ENCODE measurements at places on chromosomes 12 and 14.

DNA sequence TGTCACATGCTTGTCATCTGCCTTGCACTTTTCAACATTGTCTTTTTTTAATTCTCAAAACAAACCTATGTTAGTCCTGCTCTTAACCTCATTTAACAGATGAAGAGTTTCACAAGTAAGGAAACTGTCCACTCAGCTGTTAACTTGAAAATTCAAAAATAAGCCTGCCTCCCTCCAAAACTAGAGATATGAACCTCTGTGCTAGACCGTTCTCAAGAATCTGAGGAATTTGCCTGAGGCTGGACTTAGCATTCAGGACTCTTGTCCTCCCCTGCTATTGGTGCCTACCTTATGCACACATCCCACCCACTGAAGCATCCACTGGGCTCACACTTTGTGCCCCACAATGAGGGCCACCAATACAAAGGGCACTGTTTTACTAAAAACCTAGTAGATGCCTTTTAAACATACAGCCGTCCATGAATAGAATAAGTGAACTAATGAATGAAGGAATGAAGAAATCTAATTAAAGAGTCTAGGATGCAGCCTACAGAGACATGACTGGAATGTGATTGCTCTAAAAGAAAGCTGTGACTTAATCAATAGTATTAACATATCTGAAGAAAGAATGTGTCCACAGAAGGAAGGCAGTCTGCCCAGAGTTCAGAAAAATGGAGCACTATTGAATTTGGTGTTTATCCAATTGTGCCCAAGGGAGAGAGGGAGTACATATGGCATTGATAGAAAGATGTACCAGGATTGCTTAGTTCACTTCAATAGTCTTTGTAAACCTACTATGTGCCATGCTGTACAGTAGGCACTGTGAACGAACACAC, 238.5 kb downstream of the SPTSSA start:
- DNase-seq = no peak

- DNase-seq = no peak
Observed at GRCh38 chr12:79033788-79034187, 169.2 kb downstream of the SYT1 start.

- peak; percentile 2 for DNase-seq
Observed at GRCh38 chr12:105616971-105617540, 286.6 kb downstream of the C12orf75 start.

GRCh38 chr14:71942904-71943694, 10.9 kb downstream of the RGS6 start:
- DNase-seq = no peak

- DNase-seq = no peak
Observed at GRCh38 chr14:60652674-60653651, 3.7 kb upstream of the SIX1 start.

DNA sequence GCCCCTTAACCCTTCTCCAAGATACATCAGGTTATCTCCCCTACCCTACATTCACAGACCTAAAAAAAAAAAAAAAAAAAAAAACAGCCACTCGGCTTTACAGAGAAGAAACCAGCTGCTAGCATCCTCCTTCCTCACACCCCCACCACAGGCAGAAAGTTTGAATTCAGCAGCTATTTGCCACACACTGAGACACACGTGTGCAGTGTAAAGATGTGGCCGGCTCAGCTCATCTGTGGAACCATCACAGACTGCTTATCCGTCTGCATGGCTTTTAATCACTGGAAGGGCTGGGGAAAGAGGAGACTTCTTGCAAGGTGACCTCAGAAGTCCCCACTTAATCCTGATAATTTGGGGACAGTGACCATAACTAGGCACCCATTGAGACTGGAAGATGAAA, 50.0 kb downstream of the VWF start:
- DNase-seq = no peak

- no peak for DNase-seq
Observed at GRCh38 chr12:89400415-89400814, 48.1 kb upstream of the DUSP6 start.

DNA sequence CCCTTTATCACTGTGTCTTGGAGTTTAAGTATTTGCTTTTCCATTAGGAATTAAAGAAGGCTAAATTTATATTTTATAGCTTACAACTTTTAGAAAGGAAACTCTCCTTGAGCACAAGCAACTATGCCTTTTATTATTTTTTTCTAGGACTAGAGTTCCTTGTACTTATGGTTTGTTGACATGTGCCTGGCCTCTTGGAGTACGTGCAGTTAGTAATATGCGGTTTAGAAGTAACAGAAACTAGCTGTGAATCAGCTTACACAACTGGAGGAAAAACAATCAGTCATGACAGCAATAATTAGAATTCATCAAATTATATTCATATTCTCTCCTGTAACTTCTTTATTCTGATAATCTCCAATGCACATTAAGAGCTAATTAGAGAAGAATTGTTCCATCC, 428.7 kb downstream of the AEBP2 start:
- DNase-seq = no peak

DNA sequence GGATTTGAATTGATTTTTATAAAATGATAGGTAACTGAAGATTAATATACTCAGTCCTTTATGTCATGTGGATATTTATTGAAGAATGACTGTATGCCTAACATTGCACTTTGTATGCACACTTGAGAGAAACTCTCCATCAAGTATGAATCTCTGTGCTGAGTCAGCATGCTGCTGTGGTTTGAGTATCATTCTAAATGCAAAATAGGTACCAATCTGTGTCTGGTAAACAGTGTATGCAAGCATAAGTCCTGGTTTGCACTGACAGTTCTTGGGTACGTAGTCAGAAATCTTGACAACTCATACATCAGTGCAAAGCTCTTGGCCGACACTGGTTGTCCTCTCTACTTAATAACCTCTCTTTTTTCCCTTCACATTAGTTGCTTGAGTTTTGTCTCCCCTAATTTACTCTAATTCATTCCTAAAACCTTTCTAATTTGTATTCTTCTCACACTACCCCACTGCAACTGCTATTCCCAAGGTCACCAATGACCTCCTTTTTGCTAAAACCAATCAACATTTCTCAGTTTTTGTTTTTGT, 21.8 kb downstream of the MGAT4C start:
- no peak for DNase-seq

DNA sequence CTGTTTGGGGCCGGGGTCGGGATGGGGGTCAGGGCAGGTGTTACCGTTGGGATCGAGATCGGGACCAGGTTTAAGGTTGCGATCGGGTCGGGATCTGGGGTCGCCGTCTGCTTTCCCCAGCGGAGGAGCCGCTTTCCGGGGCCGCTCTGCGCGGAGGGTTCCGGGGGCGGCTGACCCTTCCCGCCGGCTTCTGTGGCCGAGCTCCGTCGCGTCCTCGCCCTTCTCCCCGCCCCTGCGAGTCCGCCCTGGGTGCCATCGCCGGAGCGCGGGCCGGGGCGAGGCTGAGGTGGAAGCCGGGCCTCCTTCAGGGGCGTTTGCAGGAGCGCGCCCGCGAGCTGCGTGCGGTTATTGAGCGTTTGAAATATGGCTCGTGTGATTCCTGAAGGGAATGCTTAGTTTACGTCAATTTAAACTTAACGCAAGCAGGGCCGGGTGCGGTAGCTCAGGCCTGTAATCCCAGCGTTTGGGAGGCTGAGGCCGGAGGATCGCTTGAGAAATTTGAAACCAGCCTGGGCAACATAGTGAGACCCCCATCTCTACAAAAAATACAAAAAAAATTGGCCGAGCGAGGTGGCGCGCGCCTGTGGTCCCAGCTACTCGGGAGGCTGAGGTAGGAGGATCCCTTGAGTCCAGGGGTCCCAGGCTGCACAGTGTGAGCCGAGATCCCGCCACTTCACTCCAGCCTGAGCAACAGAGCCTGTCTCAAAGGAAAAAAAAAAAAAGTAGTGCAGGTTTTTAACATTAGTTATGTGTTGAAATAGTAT, 620 bp downstream of the PGAM5 start:
- peak; percentile 37 for DNase-seq

DNA sequence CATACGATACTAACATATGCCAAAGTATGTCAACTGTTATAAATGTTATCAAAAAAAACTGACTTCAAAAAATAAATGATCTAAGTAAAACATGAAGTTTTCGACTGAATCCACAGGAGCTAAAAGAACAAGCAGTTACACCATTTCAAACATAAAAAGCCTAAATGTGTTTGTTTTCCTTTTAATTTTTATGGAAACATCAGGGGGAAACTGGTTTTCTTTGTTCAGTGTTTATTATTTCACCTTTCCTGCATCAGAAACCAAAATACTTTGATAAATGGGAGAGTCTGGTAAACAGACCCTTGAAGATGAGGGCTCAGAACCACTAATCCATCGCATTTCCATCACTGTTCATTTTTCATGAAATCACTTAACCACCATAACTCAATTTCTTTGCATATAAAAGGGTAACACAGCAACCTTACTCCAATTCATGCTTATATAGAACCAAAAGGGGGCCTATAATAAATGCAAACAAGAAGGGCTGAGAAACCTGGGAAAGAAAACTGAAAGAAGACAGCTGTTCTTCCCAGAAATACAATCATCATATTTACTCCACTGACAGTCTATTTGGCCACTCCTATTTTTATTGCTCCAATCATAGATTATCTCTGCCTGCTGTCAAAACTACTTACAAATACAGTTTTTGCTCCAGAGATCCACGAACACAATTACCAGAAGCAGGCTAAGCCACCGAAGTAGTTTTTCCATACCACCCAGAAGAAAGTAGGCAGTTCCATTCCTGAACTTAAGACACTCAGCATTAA, 17.0 kb downstream of the FGD6 start:
- no peak for DNase-seq

GRCh38 chr12:10293151-10293550, 14.5 kb upstream of the KLRD1 start:
- no peak for DNase-seq

DNA sequence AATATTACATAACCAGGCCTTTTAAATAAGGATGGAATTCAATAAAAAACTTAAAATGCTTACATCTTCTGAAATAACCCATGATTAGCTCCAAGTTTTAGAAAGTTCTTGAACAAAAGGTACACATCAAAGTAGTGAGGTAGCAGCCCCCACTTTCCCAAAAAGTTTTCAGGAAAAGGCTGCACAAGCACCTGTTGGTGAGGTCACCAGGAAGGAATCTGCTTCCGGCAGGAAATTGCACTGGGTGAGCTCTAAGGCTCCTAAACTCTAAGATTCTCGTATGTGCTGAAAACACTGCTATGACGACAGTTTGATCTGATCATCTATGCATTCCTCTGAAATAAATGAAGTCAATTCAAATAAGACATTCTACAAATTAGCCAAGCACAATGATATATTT, 34.3 kb upstream of the TTC7B start:
- DNase-seq = peak; percentile 71

- DNase-seq = no peak
Observed at GRCh38 chr12:77072833-77073495, 7.6 kb upstream of the E2F7 start.

GRCh38 chr14:95536671-95537070, 1.8 kb downstream of the GLRX5 start:
- DNase-seq = no peak

DNA sequence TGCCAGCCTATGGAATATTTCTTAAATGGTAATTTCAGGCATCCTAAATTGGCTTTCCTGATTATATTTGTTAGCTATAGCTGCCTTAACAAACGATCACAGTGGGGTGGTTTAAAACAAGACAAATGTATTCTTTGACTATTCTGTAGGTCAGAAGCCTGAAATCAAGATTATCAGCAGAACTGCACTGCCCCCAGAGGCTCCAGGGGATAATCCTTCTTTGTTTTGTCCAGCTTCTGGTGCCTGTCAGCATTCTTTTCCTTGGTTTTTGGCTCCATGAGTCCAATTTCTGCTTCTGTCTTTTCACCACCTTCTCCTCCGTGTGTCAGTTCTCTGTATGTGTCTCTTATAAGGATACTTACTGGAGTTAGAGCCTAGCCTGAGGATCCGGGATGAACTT, 1282.2 kb upstream of the USP15 start:
- DNase-seq = peak; percentile 22

DNA sequence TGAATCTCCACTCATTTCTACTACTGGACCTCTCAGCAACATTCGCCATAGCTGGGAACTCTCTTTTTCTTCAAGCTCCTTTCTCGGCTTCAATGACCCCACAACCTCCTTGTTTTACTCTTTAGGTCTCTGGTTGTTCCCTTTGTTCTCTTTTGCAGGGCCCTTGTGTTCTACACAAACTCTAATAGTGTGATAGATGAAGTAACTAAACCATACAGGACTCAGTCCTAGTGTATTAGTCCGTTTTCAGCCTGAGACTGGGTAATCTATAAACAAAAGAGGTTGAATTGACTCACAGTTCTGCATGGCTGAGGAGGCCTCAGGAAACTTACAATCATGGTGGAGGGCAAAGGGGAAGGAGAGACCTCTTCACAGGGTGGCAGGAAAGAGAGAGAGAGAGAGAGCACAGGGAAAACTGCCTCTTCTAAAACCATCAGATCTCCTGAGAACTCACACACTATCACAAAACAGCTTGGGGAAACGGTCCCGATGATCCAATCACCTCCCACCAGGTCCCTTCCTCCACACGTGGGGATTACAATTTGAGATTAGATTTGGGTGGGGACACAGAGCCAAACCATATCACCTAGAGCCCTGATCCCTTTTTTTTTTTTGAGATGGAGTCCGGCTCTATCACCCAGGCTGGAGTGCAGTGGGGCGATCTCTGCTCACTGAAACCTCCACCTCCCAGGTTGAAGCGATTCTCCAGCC, 32.0 kb upstream of the WNK1 start:
- DNase-seq = no peak

- DNase-seq = no peak
Observed at GRCh38 chr12:108747563-108747962, 16.2 kb upstream of the CORO1C start.

DNA sequence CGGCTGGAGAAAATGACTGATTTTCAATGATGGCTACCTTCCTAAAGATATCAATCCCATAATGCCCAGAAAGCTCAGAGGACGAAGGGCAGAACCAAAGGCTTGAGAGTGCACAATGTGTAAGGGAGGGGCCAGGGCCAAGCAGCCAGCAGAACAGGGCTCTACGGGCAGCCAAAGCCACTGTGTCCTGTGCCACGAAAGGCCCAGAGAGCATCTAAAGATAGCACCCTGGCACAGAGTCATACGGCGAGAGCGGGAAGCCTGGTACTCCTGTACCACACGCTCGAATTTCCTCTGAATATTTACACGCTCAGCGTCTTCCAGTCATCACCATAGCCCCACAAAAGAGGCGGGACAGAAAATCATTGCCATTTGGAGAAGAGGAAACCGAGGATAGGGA, 39.5 kb downstream of the PRMT8 start:
- DNase-seq = no peak

DNA sequence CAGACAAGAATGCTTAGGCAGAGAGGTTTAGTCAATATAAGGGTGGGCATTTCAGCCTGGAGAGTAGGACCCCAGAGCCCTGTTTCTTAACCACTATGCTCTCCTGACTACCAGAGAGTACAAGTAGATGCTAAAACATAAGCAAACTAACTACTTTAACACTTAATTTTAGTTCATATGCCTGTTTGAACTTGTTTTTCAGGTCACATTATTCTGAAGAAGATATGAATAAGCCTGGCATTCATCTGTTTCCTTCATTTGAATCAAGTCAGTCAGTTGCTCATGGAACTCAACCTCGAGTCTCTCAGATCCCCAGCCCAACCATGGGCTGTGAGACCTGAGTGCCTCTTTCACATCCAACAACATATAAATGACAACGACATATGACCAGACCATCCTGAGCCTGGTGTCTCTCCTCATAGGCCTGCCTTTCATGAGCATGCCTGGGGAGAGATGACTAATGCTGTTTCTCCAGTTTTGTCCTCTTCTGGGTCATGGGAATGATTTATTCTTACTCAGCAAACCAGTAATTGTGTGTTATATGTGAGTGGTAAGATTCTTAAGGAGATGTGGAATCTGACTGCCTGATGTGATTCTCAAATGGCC, 251.1 kb upstream of the BTG1 start:
- no peak for DNase-seq

Data from urothelium cell line (cell line).